Fibroblast of pulmonary artery (primary cell): ENCODE measurements at places on chromosomes 7 and 10.

GRCh38 chr10:48879451-48879850 is 60.2 kb downstream of the LRRC18 start:
- no peak for DNase-seq

GRCh38 chr7:36984710-36985312 is 260.5 kb upstream of the AOAH start:
- DNase-seq: no peak

DNA sequence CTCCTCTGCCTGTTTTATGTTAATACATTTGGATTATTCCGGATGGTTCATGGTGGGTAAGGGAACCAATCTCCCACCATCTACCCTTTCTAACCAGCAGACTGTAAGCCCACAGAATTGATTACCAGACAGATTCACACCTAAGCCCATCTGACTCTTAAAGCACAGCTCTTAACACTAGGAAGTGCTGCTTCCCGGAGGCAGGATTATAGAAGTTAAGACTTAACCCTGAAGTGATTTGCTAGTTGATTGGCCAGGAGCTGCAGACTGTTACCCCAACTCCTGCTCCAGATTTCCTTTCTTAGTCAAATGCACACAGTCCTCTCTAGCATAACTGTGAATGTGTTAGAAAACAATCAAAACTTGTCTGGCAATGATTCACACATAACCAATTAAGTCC is 221.7 kb downstream of the CDK14 start:
- no peak for DNase-seq

DNA sequence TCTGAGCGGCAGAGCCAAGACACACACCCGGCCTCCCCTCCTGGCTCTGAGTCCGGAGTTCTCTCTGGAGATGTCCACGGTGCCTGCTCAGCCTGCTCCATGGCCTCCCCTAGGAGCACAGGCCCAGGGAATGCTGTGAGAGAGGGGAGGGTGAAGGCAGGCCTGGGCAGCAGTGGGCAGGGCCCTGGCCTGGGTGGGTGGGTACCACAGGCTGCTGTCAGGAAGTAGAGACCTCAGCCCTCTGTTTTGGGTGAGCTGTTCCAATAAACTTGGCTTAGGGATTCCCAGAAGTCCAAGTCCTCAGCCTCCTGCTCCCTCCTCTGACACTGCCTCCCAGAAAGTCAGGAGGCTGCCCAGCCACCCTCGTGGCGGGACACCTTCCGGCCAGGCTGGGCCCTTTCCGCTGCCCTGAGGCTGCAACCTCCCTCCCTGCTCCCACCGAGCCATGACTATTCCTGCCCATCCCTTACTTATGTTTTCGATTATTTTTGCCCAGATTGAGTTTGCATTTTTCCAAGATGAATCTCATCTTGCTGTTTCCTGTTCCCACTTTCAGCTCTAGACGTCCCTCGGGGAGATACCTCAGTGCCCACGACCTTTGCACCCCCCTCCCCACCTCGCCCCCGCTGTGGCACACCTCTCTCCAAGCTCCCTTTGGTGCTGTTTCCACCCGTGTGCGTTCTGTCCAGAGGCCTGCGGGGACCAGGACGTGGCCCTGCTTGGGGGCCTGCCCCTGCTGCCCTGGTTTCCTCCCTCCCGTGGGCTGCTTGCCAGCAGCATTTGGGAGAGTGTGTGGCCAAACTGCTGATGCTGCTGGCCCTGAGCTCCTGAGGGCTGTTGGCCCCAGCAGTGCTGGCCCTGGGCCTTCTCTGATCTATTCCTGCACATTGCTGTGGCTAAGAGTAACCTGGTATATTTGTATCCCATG is 5.8 kb upstream of the POLM start:
- DNase-seq: peak; percentile 75

- DNase-seq: no peak
Measured at GRCh38 chr10:86164174-86164774, 202.3 kb downstream of the GRID1 start.

DNA sequence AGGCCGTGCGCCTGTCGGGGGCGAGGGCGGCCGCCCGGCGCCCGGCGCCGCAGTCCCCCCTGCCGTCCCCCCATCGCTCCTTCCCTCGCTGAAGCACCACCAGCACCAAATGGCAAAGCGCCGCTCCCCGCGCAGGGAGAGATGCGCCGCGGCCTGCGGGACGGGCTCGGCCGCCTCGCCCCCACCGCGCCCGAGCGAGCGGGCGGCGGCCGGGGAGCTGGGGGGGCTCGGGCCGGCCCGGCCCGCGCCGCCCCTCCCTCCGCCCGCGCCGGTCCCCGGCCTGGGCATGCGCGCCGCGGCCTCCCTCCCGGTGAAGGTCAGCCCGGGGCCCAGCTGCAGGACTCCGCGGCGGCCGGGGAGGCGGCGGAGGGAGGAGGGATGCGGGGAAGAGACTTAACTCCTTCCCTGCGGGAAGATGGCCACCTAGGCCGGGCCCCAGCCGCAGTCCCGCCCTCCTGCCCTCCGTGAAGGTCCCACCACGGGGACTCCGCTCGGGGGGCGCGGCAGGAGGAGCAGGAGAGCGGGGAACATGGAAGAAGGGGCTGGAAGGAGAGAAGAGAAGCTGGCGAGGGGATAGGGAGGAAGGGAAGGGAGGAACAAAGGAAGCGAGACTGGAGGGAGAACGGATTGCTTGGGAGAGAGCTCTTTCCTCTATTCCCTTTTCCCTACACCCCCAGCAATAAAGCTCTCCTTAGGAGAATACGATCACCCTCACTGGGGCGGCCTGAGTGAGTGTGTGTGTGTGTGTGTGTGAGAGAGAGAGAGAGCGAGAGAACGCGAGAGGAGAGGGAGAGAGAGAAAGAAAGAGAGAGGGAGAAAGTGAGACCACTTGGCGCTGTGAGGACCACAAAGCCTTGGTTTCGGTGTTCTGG is 3.4 kb upstream of the SMARCD3 start:
- peak; percentile 75 for DNase-seq

- DNase-seq: no peak
Measured at GRCh38 chr7:99614495-99614894, 2.3 kb upstream of the ZSCAN25 start.
